ENCODE measurements at places on chromosomes 2 and 18.

DNA sequence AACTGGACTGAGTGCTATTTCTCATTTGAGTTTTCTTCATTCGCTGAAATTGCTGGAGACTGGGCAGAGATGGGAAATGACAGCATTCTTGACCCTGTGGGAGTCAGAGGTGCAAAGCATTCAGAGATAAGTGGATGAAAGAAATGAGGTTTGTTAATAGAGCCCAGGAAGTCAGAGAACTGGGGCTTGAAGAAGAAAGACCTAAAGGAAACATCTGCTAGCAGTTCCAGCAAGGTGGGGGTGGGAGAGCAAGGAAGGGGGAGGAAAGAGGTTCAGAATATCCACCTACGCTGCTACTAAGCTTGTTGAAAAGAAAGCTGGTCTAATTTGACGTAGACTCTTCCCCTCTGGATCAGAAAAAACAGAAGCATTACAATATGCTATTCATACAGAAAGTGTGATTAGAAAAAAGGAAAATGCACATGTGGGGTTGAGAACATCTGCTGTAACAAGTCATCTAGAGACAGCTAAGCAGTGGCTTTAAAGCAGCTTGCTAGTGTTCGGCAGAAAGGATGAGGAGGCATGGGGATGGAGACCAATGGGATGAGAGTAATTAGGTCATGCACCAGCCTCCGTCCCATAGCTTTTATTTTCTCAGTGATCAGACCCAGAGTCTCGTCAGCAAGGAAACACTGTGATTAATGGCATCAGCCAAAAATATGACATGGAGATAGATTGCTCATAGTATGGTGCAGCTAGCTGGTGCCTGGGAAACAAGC, 29.7 kb downstream of the NAB1 start:
- peak; percentile 92 for DNase-seq

DNA sequence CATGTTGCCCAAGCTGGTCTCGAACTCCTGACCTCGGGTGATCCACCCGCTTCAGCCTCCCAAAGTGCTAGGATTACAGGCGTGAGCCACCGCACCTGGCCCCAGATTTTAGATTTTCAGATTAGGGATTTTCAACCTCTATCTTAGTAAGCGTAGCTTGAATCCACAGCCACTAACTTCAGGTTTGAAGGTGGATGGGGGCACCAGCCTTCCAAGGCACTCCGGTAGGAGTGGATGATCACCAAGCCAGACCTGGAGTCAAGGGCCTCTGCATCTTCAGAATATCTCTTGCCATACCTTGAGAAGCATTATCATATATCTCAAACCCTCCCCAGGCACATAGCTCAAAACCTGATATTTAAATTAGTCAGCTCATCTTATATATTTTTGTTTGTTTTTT, 17.9 kb downstream of the GALM start:
- no peak for DNase-seq

- DNase-seq = no peak
These were observed 28.6 kb upstream of the VIT start for GRCh38 chr2:36667931-36668330.

- DNase-seq = peak; percentile 32
These were observed 37.0 kb downstream of the STK39 start for GRCh38 chr2:168210216-168210894.

DNA sequence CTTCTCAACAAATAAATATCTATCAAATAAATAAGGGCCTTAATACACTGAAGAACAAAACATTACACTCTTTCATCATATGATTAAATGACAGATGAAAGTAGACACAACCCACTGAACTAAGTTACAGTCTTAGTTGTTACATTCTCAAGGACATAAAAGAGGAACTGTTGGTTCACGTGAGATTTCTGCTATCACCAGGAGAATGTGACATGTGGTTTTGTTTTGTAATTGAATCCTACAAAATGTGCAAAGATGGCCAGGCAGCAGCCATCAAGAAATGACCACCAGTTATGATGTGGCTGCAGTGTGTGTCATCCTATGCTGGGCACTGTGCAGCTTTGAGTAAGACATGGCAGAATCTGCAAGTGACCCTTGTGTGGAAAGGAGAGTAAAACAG, 310.6 kb upstream of the PIK3C3 start:
- peak; percentile 70 for DNase-seq

GRCh38 chr2:46126571-46126970, 170.6 kb upstream of the EPAS1 start:
- no peak for DNase-seq

DNA sequence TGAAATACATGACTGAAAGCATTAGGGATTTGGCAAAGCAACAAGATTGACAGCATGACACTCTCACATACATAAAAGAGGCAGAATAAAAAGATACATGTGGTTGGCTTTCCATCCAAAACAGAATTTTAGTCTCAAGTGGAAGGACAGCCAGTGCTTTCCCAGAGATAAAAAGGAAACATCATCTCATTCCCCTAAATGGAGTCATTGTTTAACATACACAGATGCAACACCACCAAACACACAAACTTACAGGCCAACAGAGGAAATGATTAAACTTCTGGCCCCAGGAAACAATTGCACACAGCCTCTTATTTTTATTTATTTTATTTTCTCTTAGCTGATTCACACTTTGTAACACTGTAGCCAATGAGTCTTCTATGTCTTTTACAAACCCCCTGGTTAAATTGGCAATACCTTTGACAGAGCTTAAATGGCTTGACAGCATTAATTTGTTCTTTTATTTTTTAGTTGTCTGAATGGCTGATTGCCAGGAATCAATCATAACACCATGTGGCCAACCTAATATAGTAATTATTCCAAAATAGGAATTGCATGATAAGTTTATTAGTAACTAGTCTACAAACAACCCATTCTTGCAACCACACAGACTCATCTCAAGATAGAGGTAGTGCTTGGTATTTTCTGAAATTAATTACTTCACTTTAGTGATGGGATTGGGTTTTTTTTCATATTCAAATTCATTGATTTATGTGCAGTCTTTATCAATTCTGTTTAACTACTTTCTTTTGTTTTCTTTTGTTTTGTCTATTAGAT, 190.5 kb downstream of the RND3 start:
- no peak for DNase-seq

GRCh38 chr2:238173692-238174091, 14.9 kb downstream of the ERFE start:
- no peak for DNase-seq

DNA sequence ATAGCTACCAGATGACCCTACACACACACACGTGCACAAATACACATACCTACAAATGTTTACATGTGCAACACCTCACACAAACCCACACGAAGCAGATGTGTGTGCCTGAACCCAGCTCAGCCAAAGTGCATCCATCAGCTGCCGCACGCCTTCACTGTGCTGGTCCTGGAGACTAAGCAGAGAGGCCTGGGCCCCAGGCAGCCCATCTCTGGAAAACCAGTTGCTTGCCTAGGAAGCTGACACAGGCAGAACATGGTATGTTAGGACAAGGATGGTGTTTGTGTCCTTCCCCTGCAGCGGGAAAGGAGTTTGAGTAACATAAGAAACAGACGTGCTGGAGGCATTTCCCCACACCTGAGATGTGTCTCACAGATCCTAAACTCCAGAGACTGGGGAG, 86.7 kb downstream of the SEPTIN10 start:
- DNase-seq = no peak

- peak; percentile 85 for DNase-seq
These were observed 9.4 kb upstream of the IL1RL1 start for GRCh38 chr2:102301867-102302362.

- DNase-seq = no peak
These were observed 53.2 kb downstream of the SMAD7 start for GRCh38 chr18:48897531-48897930.

DNA sequence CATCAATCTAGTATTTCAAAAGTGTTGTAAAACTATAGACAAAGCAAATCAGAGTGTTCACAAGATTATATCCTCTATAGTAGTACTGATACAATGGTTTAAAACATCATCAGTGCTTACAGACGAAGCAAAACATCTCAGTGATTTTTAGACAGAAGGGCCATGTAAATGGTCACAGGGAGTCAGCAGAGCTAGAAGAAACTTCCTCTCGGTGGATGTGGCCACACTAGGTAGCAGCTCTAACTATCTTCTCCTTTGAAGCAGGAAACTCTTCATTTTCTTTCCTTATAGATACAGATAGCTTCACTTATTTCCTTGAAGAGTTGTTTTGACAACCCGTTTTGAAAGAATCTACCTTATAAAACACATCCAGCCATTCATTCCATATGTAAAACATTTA, 80.4 kb upstream of the CD226 start:
- DNase-seq = no peak

- DNase-seq = peak; percentile 36
These were observed 213.2 kb upstream of the HS6ST1 start for GRCh38 chr2:128531856-128532255.

GRCh38 chr18:49815927-49816326, 2.6 kb upstream of the ACAA2 start:
- DNase-seq = no peak

DNA sequence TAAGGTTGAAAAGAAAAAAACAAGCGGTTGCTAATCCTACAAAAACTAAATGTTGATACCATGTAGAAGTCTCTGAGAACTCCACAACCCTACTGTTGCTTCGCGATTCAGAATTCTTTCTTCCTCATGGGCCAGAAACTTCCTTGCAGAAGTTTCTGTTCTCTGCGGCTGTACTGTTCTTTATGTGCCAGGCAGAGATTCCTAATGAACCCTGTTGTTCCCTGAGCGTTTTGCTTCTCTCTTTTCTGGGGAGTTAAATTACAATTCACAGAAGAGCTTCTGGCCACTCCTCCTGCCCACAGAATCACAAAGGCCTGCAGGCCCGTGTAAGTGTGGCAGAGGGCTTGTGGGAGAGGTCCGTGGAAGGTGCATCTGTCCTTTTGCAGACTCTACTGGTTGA, 1.8 kb upstream of the THNSL2 start:
- no peak for DNase-seq

GRCh38 chr2:70513738-70514137, 39.9 kb downstream of the TGFA start:
- no peak for DNase-seq

- DNase-seq = no peak
These were observed 306.7 kb downstream of the PIK3C3 start for GRCh38 chr18:42261731-42262130.

- DNase-seq = no peak
These were observed 39.5 kb downstream of the UGP2 start for GRCh38 chr2:63881205-63881604.

DNA sequence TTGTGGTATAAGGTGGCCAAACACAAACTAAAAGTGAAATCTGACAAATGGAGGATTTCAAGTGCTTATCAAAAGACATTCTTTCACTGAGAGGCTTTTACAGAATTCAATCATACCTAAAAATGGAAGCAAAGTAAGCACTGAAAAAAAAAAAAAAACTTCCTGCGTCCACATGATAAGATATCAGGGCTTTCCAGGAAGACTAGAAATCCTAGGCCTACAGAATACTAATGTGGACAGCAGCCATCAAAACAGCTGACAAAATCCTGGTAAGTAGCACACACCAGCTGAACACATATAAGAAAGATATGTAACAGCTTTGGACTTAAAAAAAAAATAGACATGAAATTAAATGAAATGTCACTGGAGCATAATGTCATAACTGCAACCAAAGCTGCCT, 178.2 kb downstream of the SUCLG1 start:
- DNase-seq = no peak

DNA sequence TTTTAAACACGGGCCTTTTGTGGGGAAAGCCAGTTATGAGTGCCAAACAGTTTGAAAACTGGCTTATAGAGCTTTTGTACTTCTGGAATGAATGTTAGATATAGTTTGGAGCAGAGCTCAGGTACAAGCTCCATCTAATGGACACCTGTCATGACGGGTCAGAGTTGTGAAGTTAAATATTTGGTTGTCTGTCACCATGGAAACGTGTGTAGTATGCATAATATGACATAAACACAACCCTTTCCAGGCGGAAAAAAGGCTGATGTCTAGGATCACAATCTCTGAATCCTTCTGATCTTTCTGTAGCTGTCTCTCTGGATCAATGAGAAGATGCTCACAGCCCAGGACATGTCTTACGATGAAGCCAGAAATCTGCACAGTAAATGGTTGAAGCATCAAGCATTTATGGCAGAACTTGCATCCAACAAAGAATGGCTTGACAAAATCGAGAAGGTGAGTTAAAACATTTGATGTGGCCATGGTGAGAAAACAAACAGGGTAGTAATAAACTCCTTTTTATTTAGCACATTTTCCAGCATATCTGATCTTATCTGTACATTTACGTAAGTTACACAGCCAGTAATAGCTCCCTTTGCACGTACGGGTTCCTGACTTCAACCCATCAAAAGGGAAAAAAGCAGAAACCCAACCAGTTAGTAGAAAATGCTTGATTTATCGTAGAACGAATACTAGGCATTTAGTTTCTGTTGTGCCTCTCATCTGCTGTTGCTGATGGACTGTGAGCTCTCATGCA, 80.6 kb upstream of the EML6 start:
- DNase-seq = no peak

- DNase-seq = no peak
These were observed 188.7 kb upstream of the NRXN1 start for GRCh38 chr2:51220606-51221005.

- DNase-seq = no peak
These were observed 96.3 kb upstream of the FZD7 start for GRCh38 chr2:201937343-201937742.

DNA sequence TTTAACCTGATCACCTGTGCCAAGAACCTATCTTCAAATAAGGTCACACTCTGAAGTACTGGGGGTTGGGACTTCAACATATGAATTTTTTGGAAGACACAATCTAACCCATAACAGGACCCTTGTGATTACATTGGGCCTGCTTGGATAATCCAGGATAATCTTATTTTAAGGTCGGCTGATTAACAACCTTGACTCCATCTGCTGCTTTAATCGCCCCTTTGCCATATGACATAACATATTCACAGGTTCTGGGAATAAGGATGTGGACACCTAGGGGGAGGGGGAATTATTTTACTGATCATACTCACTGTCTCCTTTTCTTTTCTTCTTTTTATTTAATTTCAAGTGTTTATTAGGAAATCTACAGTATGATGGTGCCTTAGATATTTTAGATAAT, 34.8 kb downstream of the CDH20 start:
- DNase-seq = no peak

GRCh38 chr2:4827836-4828235, 864.3 kb upstream of the SOX11 start:
- no peak for DNase-seq

DNA sequence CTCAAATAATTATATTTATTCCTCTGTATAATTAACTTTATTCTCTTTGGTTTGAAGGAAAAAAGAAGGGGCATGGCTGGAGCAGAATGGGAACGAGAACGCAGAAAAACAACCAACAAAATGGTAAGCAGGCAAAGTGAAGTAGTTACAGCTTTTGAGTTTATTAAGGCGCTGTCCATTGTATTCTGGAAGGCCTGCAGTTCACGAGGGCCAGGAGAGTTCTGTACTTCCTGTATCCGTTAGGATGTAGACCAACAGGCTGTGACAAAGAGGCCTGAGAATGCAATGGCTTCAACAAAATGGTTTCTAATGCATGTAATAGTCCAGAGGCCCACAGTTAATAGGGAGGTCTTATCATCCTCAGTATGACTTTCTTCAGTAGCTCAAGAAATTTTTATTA, 32.5 kb upstream of the SP100 start:
- DNase-seq = no peak
